Mesendoderm (in vitro differentiated cells): ENCODE measurements at places on chromosomes 7 and 10.

GRCh38 chr10:70509757-70510147 lies 31.2 kb downstream of the PALD1 start:
- no peak for DNase-seq

DNA sequence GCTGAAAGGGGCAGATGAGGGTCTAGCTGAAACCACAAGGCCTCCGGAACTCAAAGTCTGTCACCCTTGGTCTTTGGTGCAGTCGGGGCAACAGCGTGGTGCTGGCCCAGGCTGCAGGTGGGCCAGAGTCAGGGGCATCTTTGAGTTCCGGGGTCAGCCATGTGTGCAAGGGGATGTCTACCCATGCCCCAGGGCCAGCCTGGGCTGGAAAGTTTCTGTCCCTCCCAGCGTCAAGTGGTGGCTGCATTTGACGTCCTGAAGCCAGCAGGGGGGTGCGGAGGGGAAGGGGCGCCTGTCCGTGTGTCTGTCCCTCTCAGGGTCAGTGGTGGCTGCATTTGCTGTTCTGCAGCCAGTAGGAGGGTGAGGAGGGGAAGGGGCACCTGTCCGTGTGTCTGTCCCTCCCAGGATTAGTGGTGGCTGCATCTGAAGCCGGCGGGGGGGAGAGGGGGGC lies 638 bp downstream of the BRAT1 start:
- DNase-seq = peak; percentile 22

- DNase-seq = no peak
These were observed 262.2 kb downstream of the FZD1 start for GRCh38 chr7:91526404-91526803.

DNA sequence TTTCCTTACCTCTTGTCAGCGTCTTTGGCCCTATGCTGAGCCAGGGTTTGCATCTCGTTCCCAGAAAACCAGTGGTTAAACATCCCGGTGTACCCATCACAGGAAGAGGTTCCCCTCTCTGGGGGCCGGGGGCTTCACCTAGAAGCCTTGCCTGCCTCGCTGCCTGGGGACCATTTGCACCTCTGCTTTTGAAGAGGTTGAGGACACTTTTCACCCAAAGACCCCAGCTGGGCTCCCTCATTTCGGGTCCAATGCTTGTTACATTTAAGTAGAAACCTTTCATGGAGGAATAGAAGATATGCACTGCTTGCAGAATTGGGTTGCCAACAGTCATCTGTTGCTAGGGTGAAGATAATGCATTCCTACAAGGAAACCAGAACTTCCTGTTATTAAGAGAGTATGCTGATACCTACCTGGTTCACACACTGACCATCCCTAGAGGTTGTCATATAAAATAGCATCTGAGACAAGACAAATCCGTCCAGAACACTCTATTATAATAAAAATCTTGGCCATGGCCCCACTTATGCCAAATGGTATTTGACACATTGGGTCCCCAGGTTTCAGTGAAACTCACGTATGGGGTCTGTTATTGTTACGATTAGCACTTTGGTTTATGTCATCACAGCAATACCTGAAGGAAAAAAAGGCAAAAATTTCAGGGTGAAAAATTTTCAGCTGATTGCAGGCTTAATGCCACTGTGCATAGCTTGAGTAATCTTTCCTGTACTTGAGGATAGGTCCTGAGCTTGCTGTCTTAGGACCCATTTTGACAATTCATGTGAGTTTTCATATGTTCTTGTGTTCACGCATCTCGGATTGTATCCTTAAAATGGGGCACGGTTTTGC lies 917 bp downstream of the ZNF365 start:
- peak; percentile 3 for DNase-seq

- no peak for DNase-seq
These were observed 283.4 kb upstream of the AOAH start for GRCh38 chr7:37007691-37008090.

DNA sequence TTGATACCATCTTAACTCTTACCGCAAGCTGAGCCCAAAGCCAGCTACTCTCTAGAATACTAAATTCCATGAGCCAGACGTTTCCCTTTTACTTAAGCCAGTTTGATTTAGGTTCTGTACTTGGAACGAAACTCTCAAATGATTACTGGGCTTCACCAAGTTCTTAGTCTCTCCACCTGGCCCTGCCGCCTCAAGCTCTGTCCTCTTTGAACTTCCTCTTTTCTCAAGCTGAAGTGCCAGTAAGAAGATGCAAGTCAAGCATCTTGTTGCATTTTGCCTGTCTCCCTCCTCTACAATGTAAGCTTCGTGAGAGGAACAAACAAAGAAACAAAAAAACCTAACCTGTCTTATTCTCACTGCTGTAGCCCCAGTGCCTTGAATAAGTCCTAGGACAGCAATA lies 358.2 kb upstream of the NPVF start:
- DNase-seq = no peak

DNA sequence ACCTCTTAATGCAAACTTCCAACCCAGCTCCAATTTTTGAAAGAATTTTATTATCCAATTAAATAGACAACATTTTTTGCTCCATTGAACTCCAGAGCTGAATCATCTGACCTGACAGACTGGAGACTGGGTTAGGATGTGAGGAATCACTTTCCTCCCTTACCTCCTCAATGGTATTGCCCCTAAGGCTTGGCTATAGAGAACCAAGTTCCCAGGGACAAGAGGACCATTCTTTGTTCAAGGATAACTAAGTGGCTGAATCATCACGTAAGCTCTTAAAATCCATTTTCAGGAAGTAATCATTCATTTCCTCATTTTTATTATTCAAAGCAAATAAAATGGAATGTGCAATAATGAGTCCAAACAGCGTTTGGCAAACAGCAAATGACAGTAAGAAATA lies 335.1 kb downstream of the GATA3 start:
- no peak for DNase-seq

GRCh38 chr10:10976652-10977051 lies 41.0 kb upstream of the CELF2 start:
- DNase-seq = no peak

DNA sequence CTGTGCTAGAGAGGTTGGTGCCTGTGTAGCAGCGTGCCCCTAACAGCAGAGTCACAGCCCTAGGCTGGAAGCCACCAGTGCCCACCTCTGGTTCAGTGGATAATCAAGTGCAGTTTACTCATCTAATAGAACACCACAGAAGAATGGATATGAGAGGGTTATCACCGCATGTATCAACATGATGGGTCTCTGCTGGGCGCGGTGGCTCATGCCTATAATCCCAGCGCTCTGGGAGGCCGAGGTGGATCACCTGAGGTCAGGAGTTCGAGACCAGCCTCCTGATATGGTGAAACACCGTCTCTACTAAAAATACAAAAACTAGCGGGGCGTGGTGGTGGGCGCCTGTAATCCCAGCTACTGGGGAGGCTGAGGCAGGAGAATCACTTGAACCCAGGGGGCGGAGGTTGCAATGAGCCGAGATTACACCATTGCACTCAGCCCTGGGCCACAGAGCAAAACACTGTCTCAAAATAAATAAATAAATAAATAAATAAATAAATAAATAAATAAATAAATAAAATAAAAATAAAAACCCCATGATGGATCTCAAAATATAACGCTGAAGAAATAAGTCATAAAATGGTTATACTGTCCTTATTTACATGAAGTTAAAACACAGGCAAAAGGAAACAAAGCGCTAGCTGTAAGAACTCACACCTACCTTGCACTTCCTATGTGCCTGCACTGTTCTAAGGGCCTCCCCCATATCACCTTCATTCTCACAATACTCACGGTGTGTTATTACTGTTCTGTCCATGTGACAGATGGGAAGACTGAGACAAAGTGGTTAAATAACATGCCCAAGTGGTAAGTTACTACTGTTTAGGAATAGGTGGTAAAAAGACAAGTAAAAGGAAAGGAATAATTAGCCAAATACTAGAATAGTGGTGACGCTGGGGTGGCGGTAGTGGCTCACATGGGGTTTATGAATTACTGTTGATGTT lies 70.9 kb downstream of the AMZ1 start:
- DNase-seq = no peak

DNA sequence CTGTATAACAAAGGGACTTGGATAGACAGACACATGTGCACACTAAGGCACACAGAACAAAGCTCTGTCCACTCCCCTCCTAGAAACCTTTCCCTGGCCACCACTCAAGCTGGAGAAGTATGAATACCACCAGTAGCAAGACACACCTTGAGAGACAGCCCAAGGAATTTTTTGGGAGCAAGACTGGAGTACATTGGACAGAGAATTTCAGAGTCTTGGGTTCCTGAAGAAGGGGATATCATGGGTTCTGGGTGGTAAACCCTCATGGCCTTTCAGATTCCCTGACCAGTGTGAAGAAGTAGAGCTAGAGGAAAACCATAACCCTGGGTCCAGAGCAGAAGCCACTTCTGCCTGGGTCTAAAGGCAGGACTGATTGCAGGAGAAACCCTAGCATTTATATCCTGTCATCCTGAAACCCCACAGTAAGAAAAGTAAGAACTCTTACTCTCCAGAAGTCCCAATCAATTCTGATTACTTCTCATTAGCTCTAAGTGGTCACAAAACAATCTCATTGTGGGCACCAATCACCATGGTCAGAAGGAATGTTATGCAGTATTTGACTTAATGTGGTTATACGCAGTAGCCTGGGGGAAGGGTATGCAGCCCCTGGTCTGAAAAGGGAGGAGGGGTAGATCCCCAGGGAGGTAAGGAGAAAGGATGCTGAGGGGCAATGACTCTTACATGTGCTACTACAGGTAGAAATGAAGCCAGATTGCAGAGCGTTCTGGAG lies 20.4 kb upstream of the MACC1 start:
- DNase-seq = no peak
